Activated T-helper 17 cell treated with anti-CD3 and anti-CD28 coated beads, Interleukin-2, amount 50 U/mL, for 72 hours (primary cell): ENCODE measurements at places on chromosomes 13 and 19. TPM values are rescaled to one million over a fixed set of nuclear protein-coding genes. Genes with fewer than 3 reads are reported as not detected.

LPAR2 gene
- 85.6 TPM for total RNA-seq

GRCh38 chr13:74771964-74772363 is 637.8 kb upstream of the KLF12 start:
- no peak for ATAC-seq

ZNF536 gene
- total RNA-seq: not detected

- ATAC-seq: no peak
Observed at GRCh38 chr19:54429176-54429495, 13.9 kb downstream of the TTYH1 start.

GRCh38 chr19:4354897-4355296 is 11.5 kb downstream of the MPND start:
- ATAC-seq: no peak

PRSS57 gene
- not detected for total RNA-seq

GRCh38 chr13:32883474-32883873 is 132.7 kb upstream of the KL start:
- ATAC-seq: no peak

LGALS14 gene
- 0.69 TPM for total RNA-seq

- peak; percentile 59 for ATAC-seq
Observed at GRCh38 chr19:2391118-2391725, 31.2 kb downstream of the TMPRSS9 start.

GRCh38 chr13:94859811-94860210 is 147.5 kb upstream of the SOX21 start:
- no peak for ATAC-seq

DNA sequence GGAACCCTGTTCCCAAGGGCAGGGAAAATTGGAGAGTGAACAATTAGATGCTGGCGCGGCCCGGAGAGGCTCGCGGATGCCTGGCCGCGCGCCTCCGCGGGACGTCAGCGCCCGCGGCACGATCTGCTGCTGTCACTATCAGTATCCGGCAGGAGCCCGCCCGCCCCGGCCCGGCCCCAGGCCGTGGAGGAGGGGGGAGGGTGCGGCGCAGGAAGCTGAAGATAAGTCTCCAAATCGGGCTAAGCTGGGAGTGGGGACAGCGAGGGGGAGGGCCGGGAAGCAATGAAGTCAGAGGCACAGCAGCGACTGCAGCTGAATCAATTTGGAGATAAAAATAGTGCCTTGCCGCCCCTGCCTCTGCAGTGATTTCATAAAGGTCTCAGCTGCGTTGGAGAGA is 441.5 kb upstream of the KLF12 start:
- ATAC-seq: peak; percentile 85

SIGLEC8 gene
- total RNA-seq: not detected

- no peak for ATAC-seq
Observed at GRCh38 chr13:60720590-60720989, 323.6 kb downstream of the TDRD3 start.

GRCh38 chr13:44153496-44153895 is 220.1 kb upstream of the SERP2 start:
- no peak for ATAC-seq

- ATAC-seq: peak; percentile 19
Observed at GRCh38 chr13:98576200-98576945, 534 bp downstream of the STK24 start.

DNA sequence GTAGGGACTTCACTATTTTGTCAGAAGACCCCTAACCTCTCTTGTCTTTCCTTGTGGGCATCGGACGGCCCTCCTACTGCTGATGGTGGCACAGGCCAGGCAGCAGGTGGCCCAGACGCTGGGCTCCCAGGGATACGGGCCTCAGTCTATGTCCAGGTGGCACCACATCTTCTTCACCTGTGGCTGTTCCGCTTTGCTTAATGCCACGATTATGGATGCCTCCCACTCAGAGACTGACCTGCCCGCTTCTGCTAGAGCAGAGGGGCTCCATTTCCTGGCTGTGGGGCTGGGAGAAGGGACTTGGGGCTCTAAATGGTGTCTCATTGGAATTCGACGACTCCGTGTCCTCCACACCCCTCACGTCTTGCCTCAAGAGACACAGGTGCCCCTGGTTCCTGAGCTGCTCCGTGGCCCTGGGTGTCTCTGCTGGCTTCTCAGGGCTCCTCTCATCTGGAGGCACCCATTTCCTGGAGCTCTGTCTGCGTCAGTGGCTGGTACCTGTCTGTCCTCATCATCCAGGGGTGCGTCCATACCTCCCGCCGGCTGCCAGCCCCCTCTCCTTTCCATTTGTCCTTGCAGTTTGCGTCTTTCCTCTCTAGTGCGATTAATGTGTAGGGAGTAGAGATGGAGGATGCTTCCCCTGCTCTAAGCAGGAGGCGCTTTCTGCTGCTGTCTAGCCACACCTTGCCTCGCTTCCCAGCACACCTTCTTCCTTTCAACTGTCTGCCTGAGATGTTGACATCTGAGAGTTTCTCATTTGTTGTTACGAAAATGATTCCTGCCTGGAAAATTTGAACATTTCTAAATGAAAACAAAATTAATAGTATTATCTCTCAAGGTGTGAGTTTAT is 63.4 kb downstream of the TEX29 start:
- no peak for ATAC-seq

GRCh38 chr13:112225429-112226090 is 150.6 kb upstream of the SPACA7 start:
- ATAC-seq: no peak

UTP14C gene
- 5.5 TPM for total RNA-seq

C1QTNF9 gene
- total RNA-seq: not detected

- no peak for ATAC-seq
Observed at GRCh38 chr13:39468306-39468705, 134.7 kb downstream of the LHFPL6 start.

- peak; percentile 71 for ATAC-seq
Observed at GRCh38 chr13:26914624-26915023, 154.0 kb upstream of the GPR12 start.

- peak; percentile 83 for ATAC-seq
Observed at GRCh38 chr13:48769107-48769704, 115.5 kb downstream of the CYSLTR2 start.

DNA sequence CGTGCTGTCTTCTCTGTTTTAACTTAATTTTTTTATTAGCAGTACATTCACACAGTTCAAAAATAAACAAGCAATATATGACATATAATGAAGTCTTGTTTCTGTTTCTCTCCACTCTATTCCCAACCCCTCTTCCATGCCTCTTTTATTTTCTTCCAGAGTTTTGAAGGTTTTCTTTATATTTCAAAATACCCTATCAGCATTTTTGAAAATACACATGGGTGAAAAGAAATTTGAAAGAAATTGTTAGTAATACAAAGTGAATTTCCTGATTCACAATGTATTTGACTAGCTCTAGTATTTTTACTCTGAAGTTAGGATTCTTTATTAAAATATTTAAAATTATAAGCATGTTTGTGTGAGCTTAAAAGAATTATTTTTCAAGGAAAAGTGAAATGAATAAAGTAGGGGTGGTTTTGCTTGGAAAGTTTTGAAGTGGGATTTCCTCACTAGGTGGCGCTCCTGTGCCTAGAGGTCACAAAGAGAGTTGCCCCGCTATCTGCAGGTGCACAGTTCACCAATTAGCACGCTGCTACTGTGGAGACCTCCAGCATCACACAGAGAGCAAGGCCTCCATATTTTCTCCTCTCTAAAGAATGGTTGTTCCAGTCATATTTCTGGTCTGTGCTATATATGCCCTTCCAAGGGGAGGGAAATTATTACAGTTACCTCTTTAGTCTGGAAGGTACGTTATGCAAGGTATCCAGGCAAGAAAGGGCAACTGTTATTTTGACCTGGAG is 37.6 kb downstream of the SOX21 start:
- ATAC-seq: peak; percentile 37

GRCh38 chr19:5882421-5882968 is 12.2 kb upstream of the FUT5 start:
- ATAC-seq: no peak

- ATAC-seq: no peak
Observed at GRCh38 chr13:35908226-35908625, 223.0 kb downstream of the DCLK1 start.

KRTDAP gene
- not detected for total RNA-seq

GRCh38 chr13:56755181-56755935 is 385.4 kb upstream of the PRR20A start:
- no peak for ATAC-seq

GRCh38 chr19:10699650-10700335 is 1.4 kb upstream of the QTRT1 start:
- no peak for ATAC-seq

- ATAC-seq: no peak
Observed at GRCh38 chr13:107099661-107100060, 531.7 kb upstream of the ARGLU1 start.

GRCh38 chr13:37114250-37114649 is 8.8 kb upstream of the CSNK1A1L start:
- ATAC-seq: no peak
